Activated CD4-positive, alpha-beta memory T cell treated with anti-CD3 and anti-CD28 coated beads for 36 hours (primary cell): ENCODE measurements at places on chromosomes 11 and 22. TPM values are rescaled to one million over a fixed set of nuclear protein-coding genes. Genes with fewer than 3 reads are reported as not detected.

GRCh38 chr11:76115555-76115954 is 90.7 kb downstream of the WNT11 start:
- H3K27ac ChIP-seq, result no peak overlapping the region
- no peak for DNase-seq
- no peaks in the 10 kb centered on the region for H3K27me3 ChIP-seq
- H3K36me3 ChIP-seq, result peaks cover 10% of the 10 kb centered on the region
- H3K4me3 ChIP-seq, result no peak overlapping the region

DNA sequence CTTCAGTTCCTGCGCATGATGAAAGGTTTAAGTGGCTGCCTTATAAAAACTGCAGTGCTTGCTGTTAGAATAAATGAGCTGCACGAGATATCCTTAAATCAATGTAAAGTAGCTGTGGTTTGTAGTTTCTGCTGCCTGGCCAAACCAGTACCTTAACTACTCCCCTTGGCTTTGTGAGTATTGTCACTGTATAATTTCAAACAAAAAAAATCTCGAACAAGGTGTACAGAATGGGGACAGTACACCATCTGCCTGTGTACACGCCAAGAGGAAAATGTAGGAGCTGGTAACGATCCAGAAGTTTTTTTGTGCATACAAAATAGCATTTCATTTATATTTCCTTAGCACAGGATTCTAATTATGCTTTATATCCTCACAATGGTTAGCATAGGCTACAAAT is 20.6 kb upstream of the NDUFC2 start:
- H3K36me3 ChIP-seq, result peaks cover 31% of the 10 kb centered on the region
- no peaks in the 10 kb centered on the region for H3K4me1 ChIP-seq
- H3K27me3 ChIP-seq, result no peaks in the 10 kb centered on the region
- no peak overlapping the region for H3K27ac ChIP-seq
- no peak overlapping the region for H3K4me3 ChIP-seq

GRCh38 chr11:68673991-68674390 is 10.4 kb upstream of the GAL start:
- no peaks in the 10 kb centered on the region for H3K27me3 ChIP-seq
- no peak overlapping the region for H3K4me3 ChIP-seq
- H3K27ac ChIP-seq, result no peak overlapping the region
- H3K36me3 ChIP-seq, result no peaks in the 10 kb centered on the region

Gene ISX
- total RNA-seq, result not detected

GRCh38 chr22:48052621-48052890 is 1290.1 kb downstream of the TBC1D22A start:
- peaks cover 6% of the 10 kb centered on the region for H3K27me3 ChIP-seq
- H3K27ac ChIP-seq, result no peak overlapping the region
- no peak for DNase-seq
- no peaks in the 10 kb centered on the region for H3K36me3 ChIP-seq

GRCh38 chr11:76620489-76620888 is 50.1 kb downstream of the LRRC32 start:
- DNase-seq, result no peak
- peaks cover 4% of the 10 kb centered on the region for H3K36me3 ChIP-seq
- H3K4me1 ChIP-seq, result no peaks in the 10 kb centered on the region
- no peak overlapping the region for H3K4me3 ChIP-seq

GRCh38 chr11:119496997-119497396 is 74.0 kb upstream of the THY1 start:
- no peak overlapping the region for H3K27ac ChIP-seq
- no peak overlapping the region for H3K4me3 ChIP-seq
- no peak for DNase-seq
- H3K36me3 ChIP-seq, result no peaks in the 10 kb centered on the region

DNA sequence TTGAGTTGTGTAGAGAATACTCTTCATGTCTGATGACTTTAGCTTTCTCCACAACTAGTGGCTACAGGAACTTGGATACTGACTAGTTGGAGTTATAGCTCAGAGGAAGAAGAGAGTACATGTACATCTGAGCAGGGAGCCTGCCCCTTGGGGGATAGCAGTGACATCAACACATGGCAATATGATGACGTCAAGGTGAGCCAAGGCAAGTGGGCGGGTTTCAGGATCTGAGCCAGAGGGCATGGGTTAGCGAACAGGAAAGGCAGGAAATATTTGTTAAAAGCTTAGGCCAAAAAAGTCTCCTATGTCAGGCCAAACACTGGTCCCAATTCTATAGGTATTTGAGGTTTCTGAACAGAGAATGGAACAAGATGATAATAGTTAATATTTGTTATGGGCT is 42.0 kb upstream of the HORMAD2 start:
- DNase-seq, result no peak
- peaks cover 7% of the 10 kb centered on the region for H3K4me1 ChIP-seq
- H3K27me3 ChIP-seq, result no peaks in the 10 kb centered on the region

Gene FERMT3
- total RNA-seq, result 203 TPM

- H3K4me3 ChIP-seq, result no peak overlapping the region
- H3K36me3 ChIP-seq, result no peaks in the 10 kb centered on the region
- H3K27ac ChIP-seq, result no peak overlapping the region
- no peaks in the 10 kb centered on the region for H3K27me3 ChIP-seq
Observed at GRCh38 chr11:6437423-6437822, 3.4 kb downstream of the HPX start.

Gene TSSK2
- total RNA-seq, result not detected

- H3K27me3 ChIP-seq, result peaks cover 15% of the 10 kb centered on the region
- H3K4me3 ChIP-seq, result no peak overlapping the region
- no peaks in the 10 kb centered on the region for H3K4me1 ChIP-seq
- no peak overlapping the region for H3K27ac ChIP-seq
Observed at GRCh38 chr11:60288531-60288930, 8.1 kb downstream of the MS4A4A start.

GRCh38 chr11:14323118-14323676 is 35.8 kb downstream of the RRAS2 start:
- H3K27ac ChIP-seq, result no peak overlapping the region
- H3K4me3 ChIP-seq, result no peak overlapping the region
- H3K36me3 ChIP-seq, result no peaks in the 10 kb centered on the region

DNA sequence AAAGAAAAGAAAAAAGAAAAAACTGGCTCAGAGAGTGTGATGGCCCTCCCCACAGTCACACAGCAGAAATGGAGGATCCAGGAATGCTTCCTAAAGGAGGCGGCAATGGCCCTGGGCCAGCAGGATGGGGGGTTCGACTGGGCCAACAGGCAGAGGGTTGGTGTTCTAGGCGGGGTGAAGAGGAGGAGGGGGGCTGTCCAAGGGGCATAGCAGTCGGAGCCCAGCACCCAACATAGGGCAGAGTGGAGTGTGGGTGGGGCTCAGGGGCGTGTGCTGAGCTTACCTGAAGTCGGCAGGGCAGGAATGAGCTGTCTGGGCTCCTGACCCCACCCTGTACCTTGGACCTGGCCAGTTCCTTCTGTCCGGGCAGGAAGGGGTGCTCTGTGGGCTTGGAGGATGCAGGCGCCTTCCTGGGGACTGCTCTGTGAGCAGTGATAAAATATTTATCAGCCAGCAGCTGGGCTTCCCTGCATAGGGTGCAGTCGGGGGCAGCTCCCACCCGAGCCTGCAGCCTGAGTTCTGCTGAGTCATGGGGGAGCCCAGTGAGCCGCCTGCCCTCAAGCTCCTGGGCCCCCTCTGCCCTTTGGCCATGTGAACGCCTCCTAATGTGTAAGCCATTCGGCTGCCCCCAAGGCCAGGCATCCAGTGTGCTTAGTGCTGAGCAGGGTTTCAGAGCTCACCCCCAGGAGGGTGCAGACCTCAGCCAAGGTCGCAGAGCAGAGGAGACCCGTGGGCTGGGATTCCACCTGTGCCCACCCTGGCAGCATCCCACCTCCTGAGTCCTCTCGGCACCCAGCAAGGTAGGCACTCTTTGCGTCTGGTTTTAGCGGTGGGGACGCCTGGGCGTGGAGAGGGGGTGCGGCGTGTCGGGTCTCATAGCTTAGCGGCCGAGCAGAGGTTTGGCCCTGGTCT is 25.3 kb upstream of the PRR5 start:
- H3K27ac ChIP-seq, result no peak overlapping the region
- peaks cover 14% of the 10 kb centered on the region for H3K4me1 ChIP-seq
- DNase-seq, result no peak
- H3K27me3 ChIP-seq, result no peaks in the 10 kb centered on the region
- H3K36me3 ChIP-seq, result no peaks in the 10 kb centered on the region

DNA sequence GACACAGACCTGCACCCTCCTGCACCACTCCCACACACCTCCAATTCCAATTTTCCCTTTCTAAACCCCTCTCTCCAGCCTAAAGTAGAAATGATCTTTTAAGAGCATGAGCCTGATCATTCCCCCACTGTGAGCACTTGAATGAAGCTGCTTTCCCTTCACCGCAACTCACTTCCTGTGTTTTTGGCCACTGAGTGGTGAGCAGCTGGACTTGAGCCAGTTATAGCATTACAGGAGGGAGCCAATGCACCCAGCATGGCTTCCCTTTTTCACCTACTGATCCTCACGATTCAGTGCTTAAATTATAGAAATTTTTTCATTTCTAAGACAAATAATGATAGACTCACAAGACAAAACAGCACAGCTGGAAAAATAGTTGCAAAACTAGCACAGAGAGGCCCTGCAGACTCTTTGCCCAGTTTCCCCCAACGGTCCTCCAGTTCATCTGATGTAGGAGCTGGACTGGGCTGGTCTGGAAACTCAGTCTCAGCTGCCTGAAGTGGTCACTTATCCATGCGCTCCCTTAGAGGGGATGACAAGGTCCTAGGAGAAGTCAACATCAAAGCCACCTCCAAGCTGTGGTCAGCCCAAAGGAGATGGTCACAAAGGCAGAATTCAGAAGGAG is 9.7 kb upstream of the APOL4 start:
- H3K4me3 ChIP-seq, result no peak overlapping the region
- DNase-seq, result no peak
- H3K27ac ChIP-seq, result no peak overlapping the region
- peaks cover 39% of the 10 kb centered on the region for H3K27me3 ChIP-seq

DNA sequence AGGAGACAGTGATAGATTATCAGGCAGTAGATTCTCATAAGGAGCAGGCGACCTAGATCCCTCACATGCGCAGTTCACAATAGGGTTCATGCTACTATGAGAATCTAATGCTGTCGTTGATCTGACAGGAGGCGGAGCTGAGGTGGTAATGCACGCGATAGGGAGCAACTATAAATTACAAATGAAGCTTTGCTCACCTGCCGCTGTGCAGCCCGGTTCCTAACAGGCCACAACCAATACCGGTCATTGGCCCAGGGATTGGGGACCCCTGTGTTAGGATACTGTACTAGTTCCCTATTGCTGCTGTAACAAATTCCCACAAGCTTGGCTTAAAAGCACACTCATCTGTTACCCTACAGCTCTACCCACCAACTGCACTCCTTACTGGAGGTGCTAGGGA is 10.7 kb downstream of the B3GNT6 start:
- no peaks in the 10 kb centered on the region for H3K36me3 ChIP-seq
- peaks cover 13% of the 10 kb centered on the region for H3K4me1 ChIP-seq
- H3K4me3 ChIP-seq, result no peak overlapping the region
- no peak for DNase-seq
- H3K27ac ChIP-seq, result no peak overlapping the region
- H3K27me3 ChIP-seq, result peaks cover 15% of the 10 kb centered on the region

DNA sequence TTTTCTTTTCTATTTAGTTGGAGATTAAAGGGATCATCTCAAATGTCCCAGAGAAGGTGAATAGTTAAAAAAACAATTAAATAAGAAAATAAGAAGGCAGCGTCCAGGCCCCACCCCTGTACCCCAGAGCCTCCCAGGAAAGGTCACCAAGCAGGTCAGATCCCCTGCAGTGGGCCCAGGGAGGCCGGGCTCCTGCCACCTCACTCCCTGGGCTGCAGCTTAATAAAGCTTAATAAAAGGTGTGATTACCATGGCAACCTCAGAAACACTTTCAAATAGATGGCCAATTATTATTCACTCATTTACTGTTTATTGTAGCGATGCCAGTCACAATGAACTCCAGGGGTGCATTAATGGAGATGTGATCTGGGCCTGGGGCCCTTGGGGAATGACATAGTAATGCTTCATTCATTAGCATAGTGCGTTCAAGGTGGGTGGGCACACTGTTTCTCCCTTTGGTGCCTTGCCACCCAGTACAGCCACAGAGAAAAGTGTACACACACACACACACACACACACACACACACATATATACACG is 386.2 kb downstream of the CADM1 start:
- peaks cover 7% of the 10 kb centered on the region for H3K27me3 ChIP-seq
- H3K4me1 ChIP-seq, result no peaks in the 10 kb centered on the region
- H3K4me3 ChIP-seq, result no peak overlapping the region

DNA sequence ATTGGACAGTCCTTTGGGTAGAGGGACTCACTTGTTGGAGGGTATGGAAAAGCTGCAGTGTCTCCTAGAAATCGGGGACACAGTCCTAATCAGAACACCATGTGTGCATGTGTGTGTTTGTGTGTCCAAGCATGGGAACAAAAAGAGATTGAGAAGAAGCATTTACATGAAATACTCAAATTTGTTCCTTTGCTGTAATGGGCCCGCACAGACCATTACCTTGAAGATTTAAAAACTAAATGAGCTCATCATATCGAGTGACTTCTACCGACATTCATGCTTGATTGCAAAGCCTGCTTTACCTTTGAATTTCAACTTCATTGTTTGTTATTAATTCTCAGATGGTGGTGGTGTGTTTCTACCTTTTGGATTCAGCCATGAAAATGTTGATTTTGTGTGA is 106.9 kb downstream of the ZBTB16 start:
- DNase-seq, result no peak
- H3K27ac ChIP-seq, result peak overlapping the region; percentile 58
- no peak overlapping the region for H3K4me3 ChIP-seq

Gene GPR83
- total RNA-seq, result not detected

Gene C11orf21
- 8.8 TPM for total RNA-seq

Gene VEGFB
- 78.9 TPM for total RNA-seq

Gene CEND1
- total RNA-seq, result 1.1 TPM

- H3K27ac ChIP-seq, result no peak overlapping the region
- no peaks in the 10 kb centered on the region for H3K36me3 ChIP-seq
- no peak overlapping the region for H3K4me3 ChIP-seq
- peaks cover 35% of the 10 kb centered on the region for H3K27me3 ChIP-seq
- DNase-seq, result no peak
Observed at GRCh38 chr22:30804626-30805025, 110.0 kb downstream of the OSBP2 start.
